ENCODE measurements at places on chromosomes 4 and X.

DNA sequence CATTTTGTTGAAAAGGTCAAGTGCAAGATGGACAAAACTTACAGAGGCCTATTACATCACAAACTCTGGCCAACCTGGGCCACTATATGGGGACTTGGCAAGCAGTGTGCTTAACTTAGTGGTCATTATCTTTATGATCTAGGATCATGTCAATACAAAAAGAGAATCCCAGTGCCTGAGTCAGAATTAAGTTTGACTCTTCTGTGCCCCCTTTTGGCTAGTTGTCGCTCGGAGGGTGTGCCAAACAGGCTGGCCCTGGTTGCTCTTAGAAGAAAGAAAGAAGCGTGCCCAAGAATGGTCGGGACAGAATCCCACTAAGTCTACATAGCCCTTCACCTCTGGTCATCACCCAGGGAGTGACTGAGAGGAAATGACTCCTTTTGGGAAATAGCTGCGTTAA, 100.1 kb downstream of the EIF4E start:
- DNase-seq, result peak; percentile 27

- DNase-seq, result no peak
These were observed 57.2 kb upstream of the UGT2B7 start for GRCh38 chr4:69039071-69039470.

DNA sequence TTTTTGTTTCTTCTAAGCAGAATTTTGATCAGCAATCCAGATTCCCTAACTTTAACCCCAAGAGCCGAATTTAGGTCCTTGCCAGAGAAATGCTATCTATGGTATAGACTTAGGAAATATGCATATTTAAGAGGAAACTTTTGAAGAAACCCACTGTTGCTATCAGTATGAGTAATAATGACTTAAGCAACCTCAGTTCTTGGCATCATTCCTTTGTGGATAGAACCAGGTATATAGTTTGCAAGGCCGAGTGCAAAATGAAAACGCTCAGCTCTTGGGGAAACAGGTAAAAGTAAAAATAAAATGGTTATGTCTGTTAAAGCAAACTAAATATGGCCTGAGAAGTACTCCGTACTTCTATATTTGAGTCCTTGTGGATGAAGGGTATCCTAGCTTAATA, 78.1 kb downstream of the ARSF start:
- no peak for DNase-seq

GRCh38 chr4:105455182-105455581, 18.7 kb downstream of the PPA2 start:
- DNase-seq, result no peak

DNA sequence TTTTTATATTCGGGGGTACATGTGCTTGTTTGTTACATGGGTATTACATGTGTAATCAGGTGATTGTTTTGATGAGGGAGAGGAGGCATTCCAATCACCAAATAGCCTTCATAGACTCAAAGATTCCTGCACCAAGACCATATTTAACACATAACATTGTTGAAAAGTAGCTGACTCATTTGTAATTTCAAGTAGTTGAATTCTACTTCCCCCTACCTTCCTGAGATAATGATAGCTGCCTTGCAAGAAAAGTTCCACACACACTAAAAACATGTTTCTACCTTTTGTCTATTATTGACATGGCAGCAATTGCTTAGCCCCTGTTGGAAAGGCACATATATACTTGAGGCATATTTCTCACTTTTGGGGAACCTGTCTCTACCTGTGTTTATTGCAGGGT, 16.1 kb downstream of the PGAM4 start:
- DNase-seq, result no peak

GRCh38 chr4:78737973-78738372, 38.2 kb upstream of the BMP2K start:
- DNase-seq, result no peak

GRCh38 chr4:39626261-39626660, 12.4 kb downstream of the SMIM14 start:
- DNase-seq, result no peak

Measured in activated CD4-positive, alpha-beta T cell treated with anti-CD3 and anti-CD28 coated beads, Interleukin-2, amount 50 U/mL, for 1 hour (primary cell).